Astrocyte of the spinal cord (primary cell): ENCODE measurements at places on chromosomes 3 and 15.

- no peak for DNase-seq
Measured at GRCh38 chr15:71197620-71198019, 82.3 kb downstream of the THSD4 start.

- DNase-seq: peak; percentile 59
Measured at GRCh38 chr3:161560008-161560637, 63.5 kb downstream of the OTOL1 start.

- no peak for DNase-seq
Measured at GRCh38 chr15:52181938-52182780, 9.0 kb downstream of the GNB5 start.

- DNase-seq: peak; percentile 56
Measured at GRCh38 chr3:106829206-106829605, 548.0 kb upstream of the CCDC54 start.
